HFFc6 (cell line): ENCODE measurements at places on chromosomes 3 and 15. TPM values are rescaled to one million over a fixed set of nuclear protein-coding genes. Genes with fewer than 3 reads are reported as not detected.

Gene GPX1
- 447 and 533 TPM in 2 replicates for total RNA-seq

GRCh38 chr3:56189536-56189935 is 278.7 kb downstream of the ERC2 start:
- no peak for DNase-seq
- H3K27ac ChIP-seq, result no peak overlapping the region
- no peaks in the 10 kb centered on the region for H3K36me3 ChIP-seq
- H3K4me1 ChIP-seq, result no peaks in the 10 kb centered on the region
- peaks cover 1% of the 10 kb centered on the region; the same call in 1 of the 2 replicates for H3K27me3 ChIP-seq
- no peak overlapping the region for H3K4me3 ChIP-seq

DNA sequence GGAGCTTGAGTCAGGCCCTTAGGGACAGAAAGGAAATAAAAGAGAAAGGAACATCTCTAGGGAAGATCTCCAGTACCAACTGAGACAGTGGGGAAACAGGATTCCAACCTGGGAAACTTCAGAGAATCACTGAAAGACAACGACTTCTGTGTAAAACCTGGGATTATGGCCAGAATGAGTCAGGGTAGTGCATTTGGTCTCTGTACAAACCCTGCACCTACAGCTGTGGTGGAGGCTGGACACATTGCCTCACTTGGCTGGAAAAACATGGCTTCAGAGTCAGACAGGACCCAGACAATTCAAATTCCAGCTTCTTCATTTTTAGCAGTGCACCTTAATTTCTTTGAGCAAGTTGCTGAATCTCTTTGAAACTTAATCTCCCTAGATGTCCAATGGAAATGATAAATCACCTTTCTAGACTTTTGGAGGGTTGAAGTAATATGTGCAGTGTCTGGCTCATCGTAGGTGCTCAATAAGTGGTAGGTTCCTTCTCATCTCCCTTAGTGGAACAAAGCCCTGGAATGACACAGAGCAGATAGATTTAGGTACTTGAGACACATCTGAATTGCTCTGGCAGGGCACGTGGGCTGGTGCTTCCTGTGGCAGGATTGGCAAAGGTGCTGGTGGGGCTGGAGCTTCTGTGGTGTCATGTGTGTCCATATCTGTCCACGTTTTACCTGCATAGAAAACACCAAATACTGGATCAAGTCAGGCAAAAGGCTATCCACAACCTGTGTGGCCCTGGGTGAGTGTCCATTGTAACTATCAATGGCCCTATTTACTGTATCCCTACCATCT is 6.1 kb upstream of the CLSTN2 start:
- H3K27me3 ChIP-seq, result peaks cover 2% of the 10 kb centered on the region
- no peak overlapping the region for H3K4me3 ChIP-seq
- no peak for DNase-seq
- H3K4me1 ChIP-seq, result no peaks in the 10 kb centered on the region

DNA sequence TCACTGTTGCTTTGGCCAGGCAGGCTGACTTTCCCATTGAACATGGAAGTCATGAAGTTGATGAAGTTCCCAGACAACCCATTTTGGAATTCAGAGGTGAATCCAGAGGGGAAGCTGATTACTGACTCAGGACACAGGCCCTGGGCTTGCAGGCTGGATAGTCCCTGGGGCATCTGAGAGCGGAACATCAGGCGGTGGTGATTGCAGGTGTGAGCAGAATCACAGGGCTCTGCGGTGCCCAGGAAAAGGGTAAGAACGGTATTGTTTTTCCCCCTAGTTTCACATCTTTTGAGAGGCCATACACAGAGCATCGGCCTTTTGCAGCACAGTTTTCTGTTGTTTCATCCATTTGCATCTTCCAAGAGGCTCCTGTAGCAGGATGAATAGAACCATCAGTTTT is 104.7 kb downstream of the CHSY1 start:
- H3K36me3 ChIP-seq, result no peaks in the 10 kb centered on the region; the same call in 1 of the 2 replicates
- peaks cover 2% of the 10 kb centered on the region; the same call in 1 of the 2 replicates for H3K27me3 ChIP-seq
- no peak overlapping the region for H3K27ac ChIP-seq
- H3K4me3 ChIP-seq, result no peak overlapping the region
- H3K4me1 ChIP-seq, result no peaks in the 10 kb centered on the region; the same call in 1 of the 2 replicates
- DNase-seq, result no peak

Gene PTPRG
- total RNA-seq, result 31.6 to 32.1 TPM (median 31.7 TPM) in 3 replicates

DNA sequence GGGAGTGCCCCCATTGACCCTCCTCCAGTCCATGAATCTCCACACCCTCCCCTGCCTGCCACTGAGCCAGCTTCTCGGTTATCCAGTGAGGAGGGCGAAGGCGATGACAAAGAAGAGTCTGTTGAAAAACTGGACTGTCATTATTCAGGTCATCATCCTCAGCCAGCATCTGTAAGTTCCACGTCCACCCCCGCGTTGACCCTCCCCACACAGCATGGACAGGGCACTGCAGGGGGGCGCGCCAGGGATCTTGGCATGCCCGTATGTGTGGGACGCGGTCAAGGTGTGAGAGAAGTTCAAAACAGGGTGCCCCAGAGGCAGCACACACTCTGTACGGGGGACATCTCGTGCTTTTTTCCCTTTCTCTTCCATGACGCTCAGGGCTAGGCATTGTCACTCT is 33.1 kb downstream of the PSMD6 start:
- peaks cover 36% of the 10 kb centered on the region for H3K36me3 ChIP-seq
- H3K4me1 ChIP-seq, result peaks cover 8% of the 10 kb centered on the region
- H3K4me3 ChIP-seq, result no peak overlapping the region
- H3K27ac ChIP-seq, result no peak overlapping the region
- H3K27me3 ChIP-seq, result peaks cover 1% of the 10 kb centered on the region

DNA sequence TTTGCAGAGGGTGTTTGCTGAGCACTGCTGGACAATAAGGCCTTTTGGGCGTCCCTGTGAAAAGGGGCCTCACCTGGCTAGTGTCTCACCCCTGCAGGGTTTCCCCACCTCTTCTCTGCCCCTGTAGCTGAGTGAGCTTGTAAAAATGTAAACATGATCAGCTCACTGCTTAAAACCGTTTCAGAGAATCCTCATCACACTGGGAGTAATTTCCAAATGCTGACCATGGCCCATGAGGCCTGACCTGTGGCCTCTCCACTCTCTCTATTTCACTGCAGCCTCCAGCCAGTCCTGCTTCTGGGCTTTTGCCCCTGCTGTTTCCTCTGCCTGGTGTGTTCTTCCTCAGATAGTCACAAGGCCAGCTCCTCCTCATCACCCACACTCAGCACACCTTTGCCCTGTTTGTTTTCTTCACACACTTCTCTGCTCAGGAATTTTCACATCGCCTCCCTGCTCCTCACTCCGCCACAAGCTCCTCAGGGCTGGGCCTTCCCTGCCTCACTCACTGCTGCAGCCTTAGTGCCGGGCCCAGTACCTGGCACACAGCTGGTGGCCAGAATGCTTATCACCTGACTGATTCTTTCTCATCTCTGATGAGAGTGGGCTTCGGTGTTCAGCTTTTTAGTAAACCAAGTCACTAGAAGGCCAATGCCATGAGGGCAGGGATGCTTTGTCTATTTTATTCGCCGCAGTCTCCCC is 79.3 kb upstream of the SEC13 start:
- H3K27ac ChIP-seq, result no peak overlapping the region
- no peak for DNase-seq
- no peaks in the 10 kb centered on the region for H3K36me3 ChIP-seq

DNA sequence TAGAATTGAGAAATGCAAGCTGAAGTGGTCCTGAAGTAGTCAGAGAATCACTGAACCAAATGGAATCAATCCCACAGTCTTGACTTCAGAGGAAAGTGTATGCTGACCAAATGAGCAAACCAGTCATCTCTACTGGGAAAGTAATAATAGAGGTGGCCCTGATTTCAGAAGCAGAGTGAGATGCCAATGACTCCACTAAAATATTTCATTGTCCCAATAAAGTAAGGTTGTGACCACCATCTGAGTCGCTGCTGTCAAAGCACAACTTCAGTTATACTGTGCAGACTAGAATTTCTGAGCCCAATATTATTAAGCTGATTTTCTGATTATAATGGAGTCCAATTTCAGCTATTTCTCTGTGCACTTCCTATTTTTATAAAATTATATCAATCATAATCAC is 334.4 kb upstream of the THBS1 start:
- peaks cover 98% of the 10 kb centered on the region for H3K4me1 ChIP-seq
- no peak for DNase-seq
- peaks cover 14% of the 10 kb centered on the region for H3K36me3 ChIP-seq
- H3K4me3 ChIP-seq, result no peak overlapping the region

Gene FGF12
- not detected in 3 replicates for total RNA-seq

Gene GRK7
- total RNA-seq, result not detected in 3 replicates

GRCh38 chr15:73683777-73684580 is at the start of gene CD276:
Gene CD276 (plus strand): TSS chr15:73684383. CDS start chr15:73699640, 15,257 bp downstream.
- no peaks in the 10 kb centered on the region for H3K36me3 ChIP-seq
- DNase-seq, result peak; percentile 67
- H3K4me3 ChIP-seq, result peak within 1 kb of the TSS; percentile 88
- peak within 1 kb of the TSS; percentile 87 for H3K27ac ChIP-seq
- peaks cover 30% of the 10 kb centered on the region for H3K4me1 ChIP-seq
- H3K27me3 ChIP-seq, result peaks cover 3% of the 10 kb centered on the region

DNA sequence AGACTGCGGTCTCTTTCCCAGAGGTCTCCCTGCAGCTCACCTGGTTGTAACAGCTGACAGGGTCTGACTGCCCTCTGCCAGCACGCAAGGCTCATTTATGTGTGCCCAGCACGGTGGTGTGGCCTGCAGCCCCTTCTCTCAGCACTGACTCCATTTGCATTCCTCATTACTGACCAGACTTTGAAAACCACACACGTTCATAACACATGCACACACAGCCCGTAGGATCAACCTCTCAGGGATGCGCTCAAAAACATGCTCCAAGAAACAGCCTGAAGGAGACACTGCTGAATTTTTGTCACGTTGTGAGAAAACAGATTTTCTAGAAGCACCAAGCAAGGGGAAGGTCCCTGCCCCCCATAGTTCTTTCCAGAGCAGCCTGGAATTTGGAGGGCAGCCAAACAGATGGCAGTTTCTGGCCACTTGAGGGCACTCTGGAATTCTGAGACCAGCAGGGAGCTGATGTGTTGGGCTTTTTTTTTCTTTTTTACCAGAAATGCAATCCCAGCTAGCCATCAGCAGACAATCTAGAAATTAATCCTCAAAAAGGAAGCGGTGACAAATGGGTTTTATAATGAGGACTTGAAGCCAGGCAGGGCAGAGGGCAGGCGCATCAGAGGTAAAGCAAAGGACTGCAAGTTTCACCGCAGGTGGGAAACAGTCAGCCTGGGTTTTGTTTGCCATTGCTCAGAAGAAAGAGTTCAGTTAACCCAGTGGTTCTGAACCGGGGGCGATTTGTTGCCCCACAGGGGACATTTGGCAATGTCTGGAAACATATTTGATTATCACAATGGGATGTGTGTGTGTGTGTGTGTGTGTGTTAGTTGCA is 170.5 kb upstream of the PROK2 start:
- no peak overlapping the region for H3K4me3 ChIP-seq
- DNase-seq, result peak; percentile 80
- no peaks in the 10 kb centered on the region for H3K36me3 ChIP-seq
- H3K4me1 ChIP-seq, result peaks cover 6% of the 10 kb centered on the region; the same call in 1 of the 2 replicates
